ENCODE measurements at places on chromosomes 16 and 17. TPM values are rescaled to one million over a fixed set of nuclear protein-coding genes. Genes with fewer than 3 reads are reported as not detected.

Gene TPSD1
- total RNA-seq: not detected

Gene CA7
- not detected for total RNA-seq

DNA sequence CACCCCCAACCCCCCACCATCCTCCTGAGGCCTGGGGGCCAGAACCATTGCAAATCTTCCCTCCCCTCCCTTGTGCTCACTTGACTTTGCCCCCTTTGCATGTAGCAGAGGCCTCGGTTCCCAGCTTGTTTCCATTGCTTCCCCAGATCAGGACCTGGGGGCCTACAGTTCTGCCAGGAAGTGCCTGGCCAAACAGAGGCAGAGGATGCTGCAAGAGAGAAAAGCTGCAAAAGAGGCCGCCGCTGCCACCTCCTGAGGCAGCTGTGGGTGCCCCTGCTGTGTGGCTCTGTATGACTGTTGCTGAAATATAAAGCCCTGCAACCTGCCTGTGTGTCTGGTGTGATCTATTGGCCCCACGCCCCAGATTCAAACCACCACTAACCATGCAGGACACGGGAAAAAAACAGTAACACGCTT lies 2.3 kb downstream of the NDUFB10 start:
- no peak for DNase-seq

DNA sequence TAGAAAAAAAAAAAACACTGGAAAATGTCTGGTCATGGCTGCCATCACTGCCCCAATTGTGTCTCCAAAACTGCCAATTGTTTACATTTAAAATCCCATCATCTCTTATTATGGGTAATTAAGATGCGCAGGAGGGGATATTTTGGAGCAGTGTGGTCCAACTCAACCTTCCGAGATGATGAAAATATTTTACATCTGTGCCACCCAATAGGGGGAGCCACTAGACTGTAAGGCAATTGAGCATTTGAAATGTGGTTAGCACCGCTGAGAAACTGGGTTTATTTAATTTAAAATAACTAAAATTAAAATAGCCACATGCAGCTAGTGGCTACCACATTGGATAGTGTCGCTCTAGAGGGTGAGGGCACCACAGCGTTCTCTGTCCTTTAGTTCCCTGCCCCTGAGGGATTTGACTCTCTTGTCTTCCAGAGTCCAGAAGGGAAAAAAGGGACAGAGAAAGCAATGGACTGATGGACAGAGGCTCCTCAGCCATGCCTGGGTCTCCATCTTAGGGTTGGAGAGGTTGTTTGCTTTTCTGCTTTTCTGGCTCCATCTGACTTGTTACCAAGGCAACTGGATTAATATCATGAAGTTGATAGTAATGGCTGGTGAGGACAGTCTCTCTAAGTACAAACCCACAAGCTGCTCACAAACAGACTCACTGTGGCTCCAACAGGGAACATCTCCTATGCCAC lies 3.5 kb downstream of the MPO start:
- no peak for DNase-seq

DNA sequence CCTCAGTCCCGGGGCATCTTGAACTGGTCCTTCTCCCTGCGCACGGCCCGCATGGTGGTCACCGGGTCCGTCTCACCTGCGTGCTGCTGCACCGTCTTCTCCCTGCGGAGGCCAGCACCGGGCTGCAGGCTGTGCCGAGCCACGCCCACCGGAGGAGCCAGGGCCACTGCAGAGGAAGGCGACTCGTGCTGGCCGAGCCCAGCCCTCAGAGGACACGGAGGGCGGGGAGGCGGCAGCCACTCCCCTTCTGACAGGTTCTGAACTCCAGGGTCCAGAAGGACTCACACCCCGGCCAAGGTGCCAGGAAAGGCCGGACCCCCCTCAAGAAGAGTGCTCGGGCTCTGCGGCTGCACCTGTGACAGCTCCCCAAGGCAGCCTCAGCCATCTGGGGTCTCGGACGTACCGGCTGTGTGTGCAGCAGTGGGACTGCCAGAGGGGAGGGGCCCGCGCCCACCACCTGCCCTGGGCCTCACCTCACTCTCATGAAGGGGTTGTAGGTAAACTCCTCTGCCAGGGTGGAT lies 15.8 kb upstream of the IGFALS start:
- DNase-seq: no peak

DNA sequence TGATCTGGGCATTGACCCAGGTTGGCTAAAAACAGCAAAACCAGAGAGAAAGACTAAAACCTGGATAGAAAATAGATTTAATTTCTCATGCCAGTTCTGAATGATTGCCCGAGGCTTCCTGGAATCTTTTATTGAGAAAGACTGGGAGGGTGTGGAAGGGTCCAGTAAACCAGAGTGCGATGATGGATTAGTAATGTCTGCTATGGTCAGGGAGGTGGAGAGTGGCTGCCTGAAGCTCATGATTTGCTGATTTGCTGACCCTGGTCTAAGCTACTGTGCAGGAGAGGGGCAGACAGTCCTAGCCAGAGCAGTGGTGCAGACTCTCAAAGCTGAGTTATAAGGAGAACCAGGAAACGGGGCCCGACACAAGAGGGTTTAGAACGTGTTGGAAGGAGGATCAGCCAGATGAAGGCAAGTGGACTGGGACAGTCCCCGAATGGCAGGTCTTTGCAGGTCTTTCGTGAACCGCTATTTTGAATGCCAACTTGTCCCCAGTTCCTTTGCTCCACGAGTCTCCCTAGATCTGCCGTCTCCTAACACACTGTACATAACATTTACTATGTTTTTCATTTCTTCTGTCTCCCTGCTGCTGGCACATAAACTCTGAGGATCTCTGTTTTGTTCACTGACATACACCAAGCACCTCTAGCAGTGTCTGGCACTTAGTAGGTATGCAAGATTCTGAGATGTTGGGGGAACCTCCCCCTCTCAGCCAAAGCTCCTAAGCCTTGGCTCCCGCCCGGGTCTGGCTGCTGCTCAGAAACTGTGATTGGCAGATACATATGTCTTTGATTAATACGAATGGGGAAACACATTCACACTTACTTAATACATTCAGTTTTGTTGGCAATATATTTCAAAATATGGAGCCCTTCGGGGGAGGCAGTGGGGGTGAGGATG lies 237.3 kb upstream of the TNRC6C start:
- DNase-seq: no peak
